ENCODE measurements at places on chromosomes 7 and 10.

DNA sequence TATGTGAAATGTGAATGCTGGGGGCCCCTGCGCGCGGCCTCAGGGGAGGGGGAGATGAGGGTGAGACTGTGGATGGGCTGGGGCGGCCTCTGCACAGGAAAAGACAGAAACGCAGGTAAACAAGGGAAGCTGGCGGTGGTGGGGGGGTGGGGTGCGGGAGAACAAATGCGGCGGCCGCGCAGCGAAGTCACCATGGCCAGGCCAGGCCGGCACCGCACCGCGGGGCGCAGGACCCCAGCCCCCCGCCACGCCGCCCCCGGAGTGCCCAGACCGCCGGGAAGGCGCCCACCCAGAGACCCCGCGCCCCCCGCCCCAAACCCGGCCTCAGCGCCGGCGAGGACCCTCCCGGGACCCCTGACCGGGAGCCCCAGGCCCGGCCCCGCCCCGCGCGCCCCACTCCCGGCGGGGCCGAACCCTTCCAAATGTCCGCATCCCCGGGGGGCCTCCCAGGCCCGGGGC, 14.5 kb upstream of the DNAAF5 start:
- DNase-seq, result no peak

- no peak for DNase-seq
Observed at GRCh38 chr10:120517881-120518484, 61.0 kb downstream of the PLPP4 start.

- DNase-seq, result no peak
Observed at GRCh38 chr7:127881564-127881963, 149.7 kb downstream of the LRRC4 start.

DNA sequence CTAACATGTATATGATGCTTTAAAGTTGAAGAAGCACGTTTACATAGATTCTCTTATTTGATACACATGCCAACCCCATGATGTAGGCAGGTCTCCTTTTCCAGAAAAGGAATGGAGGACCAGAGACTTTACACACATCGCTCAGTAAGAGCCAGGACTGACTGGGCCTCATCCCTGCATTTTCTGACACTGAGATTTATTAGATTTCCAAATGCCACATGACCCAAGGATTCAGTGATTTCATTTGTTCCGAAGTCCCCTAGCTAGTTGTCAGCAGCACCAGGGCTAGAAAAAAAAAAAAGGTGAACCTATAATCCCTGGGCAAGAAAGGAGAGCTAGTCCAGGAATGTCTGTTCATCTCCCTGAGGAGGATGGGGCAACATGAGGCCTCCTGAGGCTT, 143.3 kb upstream of the AGK start:
- no peak for DNase-seq

DNA sequence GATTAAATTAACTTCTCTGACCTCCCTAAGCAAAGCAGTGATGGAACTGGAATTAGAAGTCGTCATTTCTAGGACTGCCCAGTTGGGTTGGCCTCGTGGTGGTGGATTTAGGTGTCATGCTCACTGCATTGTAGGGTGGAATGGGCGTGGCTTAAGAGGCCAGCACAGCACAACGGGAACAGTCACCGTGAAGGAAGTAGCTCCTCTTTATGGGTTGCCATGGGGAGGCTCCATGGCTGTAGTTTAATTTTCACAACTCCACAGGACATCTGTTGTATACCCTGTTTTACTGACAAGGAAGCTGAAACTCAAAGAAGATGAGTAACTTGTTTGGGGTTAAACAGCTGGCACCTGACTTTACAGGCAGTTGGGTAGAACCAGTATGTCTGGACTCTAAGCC, 208.3 kb downstream of the CELF2 start:
- DNase-seq, result no peak
